Left ventricle myocardium superior (tissue), 1 donor: ENCODE measurements at places on chromosomes 1 and 21.

DNA sequence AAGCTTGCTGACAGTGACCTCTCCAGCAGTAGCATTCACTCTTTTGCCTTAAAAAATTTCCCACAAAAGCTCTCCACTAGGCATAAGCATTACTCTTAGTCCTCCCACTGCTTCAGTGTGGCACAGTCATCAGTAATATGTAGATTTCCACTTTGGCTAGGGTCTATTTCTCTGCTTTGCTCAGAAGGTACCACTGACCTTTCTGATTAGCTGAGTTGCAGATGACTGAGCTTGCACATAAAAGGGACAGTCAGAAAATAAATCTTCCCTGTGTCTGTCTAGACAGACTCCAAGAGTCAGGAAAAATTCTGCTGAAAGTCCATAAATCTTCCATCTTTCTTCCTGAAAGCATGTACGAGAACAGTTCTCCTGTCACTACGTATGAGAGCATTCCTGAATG lies 56.6 kb upstream of the APP start:
- no peak for DNase-seq

GRCh38 chr1:230621324-230622030 lies 20.8 kb upstream of the COG2 start:
- DNase-seq: no peak

- DNase-seq: no peak
Measured at GRCh38 chr1:234488054-234489006, 9.4 kb upstream of the TARBP1 start.

DNA sequence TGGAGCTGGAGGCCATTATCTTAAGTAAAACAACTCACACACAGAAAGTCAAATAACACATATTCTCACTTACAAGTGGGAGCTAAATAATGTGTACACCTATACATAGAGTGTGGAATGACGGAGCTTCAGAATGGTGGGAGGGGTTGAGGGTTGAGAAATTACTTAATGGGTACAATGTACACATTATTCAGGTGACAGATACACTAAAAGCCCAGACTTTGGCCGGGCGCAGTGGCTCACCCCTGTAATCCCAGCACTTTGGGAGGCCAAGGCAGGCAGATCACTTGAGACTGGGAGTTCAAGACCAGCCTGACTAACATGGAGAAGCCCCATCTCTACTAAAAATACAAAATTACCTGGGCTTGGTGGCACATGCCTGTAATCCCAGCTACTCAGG lies 24.9 kb upstream of the LRIG2 start:
- DNase-seq: no peak

DNA sequence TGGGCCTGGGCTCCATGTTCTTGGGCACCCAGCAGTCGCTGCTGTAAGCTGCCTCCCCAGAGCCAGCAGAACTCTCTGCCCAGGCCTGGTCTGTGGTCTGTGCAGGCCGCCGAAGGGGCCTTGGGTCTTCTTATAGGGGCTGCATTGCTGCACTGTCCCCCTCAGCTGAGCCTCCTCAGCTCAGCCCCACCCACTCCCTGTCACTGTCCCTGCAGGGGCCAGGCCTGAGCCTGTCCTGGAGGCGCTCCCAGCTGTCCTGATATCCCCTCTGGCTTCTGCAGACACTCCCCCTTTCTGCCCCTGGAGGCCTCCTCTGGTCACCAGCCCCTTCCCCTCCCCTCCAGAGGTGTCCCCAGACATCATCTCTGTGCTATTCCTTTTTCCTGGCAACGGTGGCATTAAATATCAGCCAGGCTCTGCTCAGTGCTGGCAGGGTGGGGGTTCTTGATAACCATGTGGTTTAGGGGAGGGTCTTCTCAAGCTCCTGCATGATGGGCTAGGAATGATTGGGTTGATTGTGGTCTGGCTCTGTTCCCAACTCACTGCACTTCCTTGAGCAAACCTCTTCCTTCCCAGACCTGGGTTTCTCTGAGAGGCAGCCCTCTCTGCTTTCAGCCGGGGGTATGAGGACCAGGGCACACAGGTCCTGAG lies 3.7 kb upstream of the FOXO6 start:
- peak; percentile 75 for DNase-seq

DNA sequence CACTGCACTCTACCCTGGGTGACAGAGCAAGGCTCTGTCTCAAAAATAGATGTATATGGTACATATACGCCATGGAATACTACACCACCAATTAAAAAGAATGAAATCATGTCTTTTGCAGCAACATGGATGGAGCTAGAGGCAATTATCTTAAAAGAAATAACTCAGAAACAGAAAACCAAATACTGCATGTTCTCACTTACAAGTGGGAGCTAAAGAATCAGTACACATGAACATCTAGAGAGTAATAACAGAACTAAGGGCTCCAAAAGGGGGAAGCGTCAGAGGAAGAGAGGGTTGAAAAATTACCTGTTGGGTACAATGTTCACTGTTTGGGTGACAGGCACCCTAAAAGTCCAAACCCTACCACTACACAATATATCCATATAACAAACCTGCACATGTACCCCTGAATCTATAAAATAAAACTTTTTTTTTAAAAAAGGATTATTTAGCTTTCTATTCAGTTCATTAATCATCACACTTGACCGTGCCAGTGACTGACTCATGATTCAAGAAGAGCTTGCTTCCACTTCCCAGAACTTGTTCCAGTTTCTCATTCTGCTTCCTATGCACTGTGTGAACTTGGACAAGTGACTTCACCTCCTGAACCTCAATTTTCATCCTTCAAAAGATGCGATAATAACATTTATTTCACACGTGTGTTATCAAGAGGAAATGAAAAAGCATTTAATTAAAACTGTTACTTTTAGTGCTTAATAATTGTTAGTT lies 109.6 kb downstream of the PLPP3 start:
- no peak for DNase-seq
